T-cell (primary cell): ENCODE measurements at places on chromosomes 6 and 20. TPM values are rescaled to one million over a fixed set of nuclear protein-coding genes. Genes with fewer than 3 reads are reported as not detected.

ENPP3 gene
- 0.41 TPM for total RNA-seq

EDN1 gene
- total RNA-seq = 0.96 TPM

TRIM31 gene
- not detected for total RNA-seq

GRCh38 chr6:9796827-9797226, 618.0 kb downstream of the TFAP2A start:
- H3K27me3 ChIP-seq = no peaks in the 10 kb centered on the region
- DNase-seq = no peak
- H3K27ac ChIP-seq = no peak overlapping the region
- no peak overlapping the region for H3K4me3 ChIP-seq

GRCh38 chr6:14883921-14884320, 361.9 kb upstream of the JARID2 start:
- no peak overlapping the region for H3K4me3 ChIP-seq
- no peak overlapping the region for H3K27ac ChIP-seq
- H3K27me3 ChIP-seq = no peaks in the 10 kb centered on the region
- H3K4me1 ChIP-seq = no peaks in the 10 kb centered on the region
- no peak for DNase-seq
- H3K36me3 ChIP-seq = no peaks in the 10 kb centered on the region

DNA sequence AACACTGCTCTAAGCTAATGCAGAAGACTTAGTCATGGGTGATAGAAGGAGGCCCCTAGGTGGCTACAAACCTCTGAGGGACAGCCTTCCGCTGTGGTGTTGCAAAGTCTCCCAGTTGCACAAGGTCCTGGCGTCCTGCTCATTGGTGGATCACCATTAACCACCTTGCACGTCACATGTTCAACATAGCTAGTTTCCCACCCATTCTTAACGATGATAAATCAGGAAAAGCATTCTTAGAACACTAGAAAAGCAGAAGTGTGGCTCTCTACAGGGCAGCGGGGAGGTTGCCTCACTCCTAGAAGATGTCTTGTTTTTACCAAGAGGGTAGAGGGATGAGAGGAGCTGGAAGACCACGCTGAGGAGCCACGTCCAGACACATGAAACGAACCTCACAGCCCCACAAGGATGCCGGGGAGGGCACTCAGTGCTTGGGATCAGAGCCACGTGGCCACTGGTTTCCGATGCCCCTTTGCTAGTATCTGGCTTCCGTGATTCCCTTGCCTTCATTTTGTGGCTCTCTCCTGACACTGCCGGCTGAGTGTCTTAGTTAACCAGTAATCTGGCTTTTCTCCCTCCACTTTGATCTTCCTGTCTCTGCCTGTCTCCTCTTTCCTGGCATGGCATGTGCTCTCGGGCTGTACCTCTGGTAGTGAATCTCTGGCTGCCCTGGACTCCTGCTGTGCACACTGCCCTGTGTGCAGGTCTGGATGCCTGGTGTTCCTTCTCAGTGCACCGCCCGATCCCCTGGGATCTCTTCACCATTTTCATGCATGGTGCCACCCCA, 91.4 kb upstream of the NEDD9 start:
- no peak overlapping the region for H3K27ac ChIP-seq
- no peak for DNase-seq
- no peak overlapping the region for H3K4me3 ChIP-seq
- peaks cover 11% of the 10 kb centered on the region for H3K4me1 ChIP-seq
- no peaks in the 10 kb centered on the region for H3K27me3 ChIP-seq

- peaks cover 2% of the 10 kb centered on the region for H3K27me3 ChIP-seq
- DNase-seq = no peak
- H3K4me1 ChIP-seq = no peaks in the 10 kb centered on the region
- H3K4me3 ChIP-seq = no peak overlapping the region
- H3K36me3 ChIP-seq = no peaks in the 10 kb centered on the region
- H3K27ac ChIP-seq = no peak overlapping the region
Measured at GRCh38 chr6:51949526-51949925, 137.9 kb downstream of the PKHD1 start.

GRCh38 chr20:59448196-59448595, 147.8 kb downstream of the EDN3 start:
- H3K27me3 ChIP-seq = peaks cover 45% of the 10 kb centered on the region
- no peak overlapping the region for H3K27ac ChIP-seq
- no peak for DNase-seq
- H3K36me3 ChIP-seq = no peaks in the 10 kb centered on the region
- no peak overlapping the region for H3K4me3 ChIP-seq

DNA sequence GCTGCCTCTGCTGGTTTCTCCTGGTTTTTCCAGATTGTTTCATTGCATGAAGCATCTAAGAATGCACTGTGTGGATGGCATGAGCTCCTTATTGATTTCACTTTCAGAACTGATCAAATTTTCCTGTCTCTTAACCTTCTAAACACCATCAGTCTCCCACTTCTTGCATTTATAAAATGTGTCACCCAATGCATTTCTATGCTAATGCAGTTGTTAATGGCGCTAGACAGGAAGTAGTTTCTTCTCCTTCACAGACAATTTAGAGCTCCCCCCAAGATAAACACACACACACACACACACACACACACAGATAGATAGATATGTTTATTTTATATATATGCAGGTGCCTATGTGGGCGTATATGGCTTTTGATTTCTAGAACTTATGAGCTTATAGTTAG, 45.6 kb upstream of the FOXA2 start:
- no peaks in the 10 kb centered on the region for H3K36me3 ChIP-seq
- no peaks in the 10 kb centered on the region for H3K27me3 ChIP-seq
- H3K4me1 ChIP-seq = no peaks in the 10 kb centered on the region
- H3K27ac ChIP-seq = no peak overlapping the region
- no peak overlapping the region for H3K4me3 ChIP-seq
